Dermis microvascular lymphatic vessel endothelial cell (primary cell): ENCODE measurements at places on chromosomes 11 and 22. TPM values are rescaled to one million over a fixed set of nuclear protein-coding genes. Genes with fewer than 3 reads are reported as not detected.

Gene IRAG1
- total RNA-seq: 0.39 and 0.63 TPM in 2 replicates

Gene GRK3
- 0.25 and 0.26 TPM in 2 replicates for total RNA-seq

DNA sequence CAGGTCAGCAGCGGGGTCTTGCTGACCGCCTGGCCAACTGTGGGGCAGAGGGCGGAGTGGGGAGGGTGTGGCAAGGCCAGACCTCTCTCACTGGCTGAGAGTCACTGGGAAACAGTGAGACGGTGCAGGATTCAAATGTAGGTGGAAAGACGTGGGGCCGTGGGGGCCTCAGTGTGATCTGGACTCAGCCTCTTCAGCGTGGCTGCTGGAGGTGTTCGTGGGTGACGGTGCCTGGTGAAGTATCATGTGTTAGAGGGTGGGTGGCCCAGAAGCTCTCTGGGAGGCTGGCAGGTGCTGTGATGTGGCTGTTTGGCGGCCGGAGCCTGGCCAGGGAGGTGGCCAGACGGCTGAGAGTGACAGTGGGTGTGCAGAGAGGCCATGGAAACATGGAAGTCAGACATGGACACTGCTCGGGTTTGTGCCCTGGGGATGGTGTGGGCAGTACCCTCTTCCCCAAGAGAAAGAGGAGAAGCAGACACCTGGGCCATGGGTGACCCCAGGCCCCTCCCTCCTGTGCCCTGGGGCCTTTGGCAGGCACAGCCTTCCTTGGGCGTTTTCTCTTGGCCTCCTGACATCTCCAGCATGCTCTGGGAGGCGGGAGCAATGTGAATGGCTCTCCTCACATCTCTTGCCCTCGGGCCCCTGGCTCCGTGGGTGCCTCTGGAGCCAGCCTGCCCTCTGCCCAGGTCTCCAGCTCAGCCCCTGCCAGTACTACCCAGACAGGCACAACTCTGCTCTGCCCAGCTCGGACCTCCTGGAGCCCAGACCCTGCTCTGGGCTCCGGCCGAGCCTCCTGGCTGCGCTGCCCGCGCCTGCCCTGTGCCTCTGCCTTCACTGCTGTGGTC lies 10.1 kb upstream of the ACR start:
- DNase-seq: no peak

DNA sequence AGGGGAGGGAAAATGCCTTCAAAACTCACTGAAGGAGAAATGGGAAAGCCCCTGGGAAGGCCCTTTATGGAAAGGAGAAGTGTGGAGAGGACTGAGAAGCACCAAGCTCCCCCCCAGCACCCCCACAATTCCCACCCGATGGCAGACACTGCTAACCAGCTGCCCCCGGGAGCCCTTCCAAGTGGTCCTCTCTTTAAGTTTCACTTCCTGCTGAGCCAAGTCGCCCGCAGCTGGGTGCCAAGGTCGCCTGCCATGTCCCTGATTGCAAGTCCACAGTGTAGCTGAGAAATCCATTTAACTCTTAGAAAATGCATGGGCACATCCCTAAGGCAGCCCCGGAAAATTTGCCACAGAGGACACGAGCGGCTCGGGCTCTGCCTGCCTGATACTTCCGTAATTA lies 68.2 kb downstream of the GALNT18 start:
- DNase-seq: no peak

DNA sequence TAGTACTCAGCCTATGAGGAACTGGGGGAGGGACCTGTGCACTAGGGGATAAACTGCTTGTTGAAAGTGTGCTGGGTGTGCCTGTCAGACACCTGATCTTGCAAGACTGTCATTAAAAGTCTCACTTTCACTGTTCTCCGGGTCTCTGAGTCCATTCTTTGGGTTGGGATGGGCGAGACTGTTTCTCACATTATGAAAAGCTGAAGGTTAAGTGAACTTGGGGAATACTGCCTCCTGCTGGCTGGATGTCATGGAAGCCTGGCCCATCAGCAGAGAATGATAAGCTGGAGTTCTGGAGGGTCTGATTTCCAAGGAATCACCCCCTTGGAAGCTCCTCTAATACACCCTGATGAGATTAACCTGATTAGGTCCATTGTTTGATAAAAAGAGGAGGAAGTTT lies 9.0 kb upstream of the VPREB1 start:
- peak; percentile 38 for DNase-seq

DNA sequence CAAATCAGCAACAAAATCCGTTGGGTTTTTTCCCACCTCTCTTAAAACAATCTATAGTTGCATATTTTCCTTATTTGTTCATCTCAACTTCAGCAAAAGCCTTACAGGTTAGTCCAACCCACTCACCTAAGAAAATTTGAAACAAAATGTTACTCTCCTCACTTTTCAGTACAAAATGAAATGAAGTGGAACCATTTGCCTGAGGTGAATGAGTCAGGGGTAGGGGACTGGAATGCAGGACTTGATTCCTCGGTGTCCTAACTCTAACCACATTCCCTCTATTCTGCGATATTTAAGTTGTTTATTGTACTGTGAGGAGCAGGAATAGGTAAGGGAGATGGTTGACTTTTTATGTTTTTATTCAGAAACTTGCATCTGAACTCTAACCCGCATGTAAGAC lies 16.4 kb downstream of the ATP5MG start:
- no peak for DNase-seq
